GM12865 (cell line): ENCODE measurements at places on chromosomes 11 and 22.
A peak's percentile ranks its signal among the peaks of the same experiment; 100 is the strongest.

DNA sequence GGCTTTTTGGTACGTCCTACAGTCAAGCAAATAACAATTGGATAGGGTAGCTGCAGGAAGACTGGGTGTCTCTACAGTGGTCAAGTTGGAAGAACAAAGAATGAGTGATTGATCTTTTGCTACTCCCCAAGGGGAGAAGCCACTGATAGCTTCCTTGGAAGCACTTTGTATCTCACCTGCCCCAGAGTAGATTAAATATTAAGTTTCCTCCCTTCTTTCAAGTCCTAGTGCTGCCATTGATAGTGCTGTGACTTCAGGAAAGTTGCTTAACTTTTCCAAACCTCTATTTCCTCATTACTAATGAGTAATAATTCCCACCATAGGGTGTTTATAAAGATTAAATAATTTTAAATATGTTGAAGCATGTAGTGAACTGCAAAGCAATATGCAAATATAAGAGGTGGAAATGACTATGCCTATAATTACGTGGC is 35.6 kb upstream of the EHF start:
- DNase-seq: no peak

GRCh38 chr22:22743128-22743760 is 98.8 kb downstream of the GGTLC2 start:
- DNase-seq: no peak

- DNase-seq: no peak
These were observed 117.3 kb downstream of the RASSF10 start for GRCh38 chr11:13126430-13126829.

GRCh38 chr11:128865490-128865889 is 1.6 kb downstream of the KCNJ1 start:
- DNase-seq: no peak

- DNase-seq: no peak
These were observed 15.9 kb downstream of the MCAT start for GRCh38 chr22:43127166-43127908.

DNA sequence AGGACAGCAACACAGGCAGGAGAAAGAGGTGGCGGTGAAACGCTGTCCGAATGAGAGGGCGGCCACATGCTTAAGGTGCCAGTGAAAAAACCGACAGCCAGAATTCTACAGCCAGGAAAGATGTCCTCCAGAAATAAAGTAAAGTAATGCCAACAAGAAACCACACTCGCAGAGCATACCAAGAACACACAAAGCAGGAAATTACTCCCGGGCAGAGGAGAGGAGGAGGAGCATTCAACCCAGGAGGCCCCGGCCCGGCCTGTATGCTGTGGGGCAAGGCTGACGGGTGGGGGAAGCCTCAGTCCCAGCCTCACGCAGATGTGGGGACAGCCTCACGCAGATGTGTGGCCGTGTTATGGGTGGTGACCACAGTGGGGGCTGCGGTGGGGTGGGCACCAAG is 28.0 kb downstream of the CHID1 start:
- no peak for DNase-seq

DNA sequence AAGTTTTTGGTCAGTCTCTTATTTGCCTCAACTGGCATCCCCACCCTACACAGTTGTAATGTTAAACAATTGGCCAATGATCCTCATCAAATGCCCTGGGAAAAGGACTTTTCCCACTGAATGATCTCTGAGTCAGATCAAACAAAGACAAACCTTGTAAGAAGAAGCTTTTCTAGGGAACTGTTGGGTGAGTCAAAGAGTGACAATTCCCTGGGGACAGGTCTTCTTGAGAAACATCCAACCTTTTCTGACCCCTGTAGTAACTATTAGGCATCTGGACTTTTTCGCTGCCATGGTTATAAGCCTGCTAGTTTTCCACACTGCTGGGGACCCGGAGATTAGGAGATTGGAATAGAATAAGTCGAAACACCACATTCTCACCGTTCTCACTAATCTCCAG is 789.8 kb upstream of the API5 start:
- no peak for DNase-seq

- no peak for DNase-seq
These were observed 17.7 kb downstream of the TNKS1BP1 start for GRCh38 chr11:57306940-57307565.

DNA sequence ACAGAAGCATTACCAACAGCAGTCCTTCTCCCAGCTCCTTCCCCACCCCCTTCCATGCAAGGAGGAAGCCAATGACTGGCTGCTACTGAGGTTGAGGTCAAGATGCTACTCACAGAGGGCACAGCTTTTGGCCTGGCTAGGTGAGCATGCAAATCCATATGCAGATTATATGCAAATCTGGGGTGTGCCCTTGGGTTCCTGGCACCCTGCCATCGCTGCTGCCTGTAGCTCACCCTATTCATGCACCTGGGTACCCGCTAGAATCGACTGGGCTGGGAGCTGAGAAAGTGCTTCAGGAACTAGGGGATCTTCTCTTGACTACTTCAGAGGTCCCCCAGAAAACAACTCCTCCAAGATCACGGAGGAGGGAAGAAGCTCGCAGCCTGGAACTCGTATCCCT is 4.0 kb downstream of the DSCAML1 start:
- DNase-seq: peak; percentile 12

GRCh38 chr11:119850822-119851409 is 121.9 kb upstream of the NECTIN1 start:
- DNase-seq: no peak

DNA sequence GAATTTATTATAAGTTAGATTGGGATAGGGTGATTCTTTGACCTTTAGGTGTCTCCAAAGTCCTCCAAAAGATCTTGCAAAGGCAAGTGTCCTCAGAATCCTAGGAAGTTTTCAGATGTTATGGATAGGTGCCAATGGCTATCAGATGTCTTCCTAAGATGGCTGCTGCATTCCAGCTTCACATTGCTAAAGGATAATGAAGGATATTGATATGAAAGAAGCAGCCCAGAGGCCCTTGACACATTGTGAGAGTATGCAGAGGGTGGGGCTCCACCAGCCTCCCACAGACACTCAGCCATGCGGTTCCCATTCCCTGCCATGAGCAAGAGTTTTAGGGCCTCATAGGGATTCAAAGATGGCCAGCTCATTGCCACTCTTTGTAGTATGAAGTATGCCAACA is 22.3 kb upstream of the GLYATL2 start:
- DNase-seq: no peak
